ENCODE measurements at places on chromosomes 4 and X.

- DNase-seq, result no peak
Measured at GRCh38 chr4:6733358-6734164, 17.6 kb downstream of the BLOC1S4 start.

DNA sequence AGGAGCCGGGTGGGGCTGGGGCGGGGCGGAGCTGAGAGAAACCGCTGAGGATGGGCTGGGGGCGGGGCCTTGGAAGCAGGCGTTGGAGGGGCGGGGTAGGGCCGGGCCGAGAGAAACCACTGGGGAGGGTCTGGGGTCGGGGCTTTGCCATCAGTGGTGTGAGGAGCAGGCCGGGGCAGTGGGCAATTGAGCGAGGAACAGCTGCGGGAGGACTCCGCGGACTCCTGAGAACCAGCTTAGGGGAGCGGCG, 1.3 kb upstream of the EOLA2 start:
- no peak for DNase-seq

- no peak for DNase-seq
Measured at GRCh38 chr4:1370321-1371124, 23.5 kb downstream of the UVSSA start.

DNA sequence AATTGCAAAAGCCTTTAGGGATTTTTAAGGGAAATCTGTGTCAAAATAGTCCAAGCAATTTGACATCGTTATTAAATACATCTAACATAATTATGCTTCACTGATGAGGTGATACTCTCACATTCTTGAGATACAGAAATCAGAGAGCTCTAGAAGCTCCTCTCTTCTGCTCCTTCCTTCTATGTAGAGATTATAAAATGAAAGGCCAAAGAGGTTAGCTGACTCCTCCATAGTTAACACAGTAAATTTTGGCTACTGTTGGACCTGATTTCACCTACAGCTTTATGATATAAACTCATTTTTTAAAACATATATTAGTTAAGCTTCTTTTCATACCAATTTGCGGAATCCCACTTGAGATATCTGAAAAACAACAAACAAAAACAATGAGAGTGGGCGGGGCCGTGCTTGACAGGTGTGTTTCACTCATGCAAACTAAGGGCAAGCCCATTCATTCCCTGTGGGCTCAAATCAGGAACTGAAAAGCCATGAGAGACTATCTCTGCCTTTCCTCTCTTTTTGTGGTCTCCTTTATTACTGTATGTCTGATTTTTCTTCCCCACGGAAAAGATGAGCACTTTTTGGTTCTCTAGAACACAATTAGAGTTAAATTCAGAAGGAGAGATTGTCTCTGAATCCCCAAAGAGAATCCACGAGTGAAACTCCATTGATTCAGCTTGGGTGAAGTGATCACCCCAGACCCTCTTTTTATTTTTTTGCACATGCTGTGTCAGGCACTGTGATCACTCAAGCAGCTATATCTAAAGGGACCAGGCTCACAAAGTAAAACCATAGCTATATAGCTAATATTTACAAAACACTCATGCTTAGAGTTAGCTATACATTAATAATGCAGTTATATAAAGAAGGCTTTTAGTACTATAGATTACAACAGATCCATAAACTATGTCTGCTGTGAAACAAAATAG, 566.3 kb downstream of the IL15 start:
- DNase-seq, result no peak

DNA sequence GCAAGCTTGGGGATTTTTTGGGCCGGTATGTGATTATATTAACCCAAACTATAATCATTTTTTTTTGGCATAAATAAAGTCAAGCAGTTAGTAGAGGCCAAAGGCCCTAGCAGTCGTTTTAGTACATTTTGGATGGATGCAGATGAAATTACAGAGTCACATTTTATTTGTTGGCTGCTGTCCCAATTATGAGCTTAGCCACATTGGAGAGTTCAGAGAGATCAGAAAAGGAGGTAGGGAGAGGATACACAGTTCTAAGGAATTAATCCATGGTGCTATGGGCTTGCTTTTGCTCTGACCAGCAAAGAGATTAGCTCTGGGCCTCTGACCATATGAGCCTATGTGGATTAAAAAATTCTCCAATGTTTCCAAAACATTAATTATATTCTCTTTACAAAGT, 395.1 kb downstream of the RAPGEF2 start:
- no peak for DNase-seq

- DNase-seq, result no peak
Measured at GRCh38 chr4:54607067-54607466, 50.7 kb upstream of the KIT start.

DNA sequence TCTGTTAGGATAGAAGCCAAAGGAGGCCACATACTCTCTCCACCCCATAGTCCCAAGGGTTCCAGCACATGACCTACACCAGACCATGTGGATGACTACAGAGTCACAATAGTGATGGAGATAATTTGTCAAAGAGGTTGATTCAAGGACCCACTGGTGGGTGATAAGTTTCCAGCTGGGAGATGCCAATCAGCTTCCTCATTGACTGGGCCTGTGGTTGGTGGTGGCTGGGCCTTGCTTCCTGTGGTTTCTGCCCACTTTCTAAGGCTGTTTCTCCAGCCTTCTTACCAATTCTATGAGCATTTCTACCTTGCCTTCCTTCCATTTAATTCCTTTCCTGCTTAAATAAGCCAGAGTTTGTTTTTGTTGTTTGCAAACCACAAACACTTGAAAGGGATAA, 95.5 kb upstream of the CPEB2 start:
- no peak for DNase-seq

GRCh38 chr4:71711044-71711984, 72.6 kb downstream of the GC start:
- no peak for DNase-seq

GRCh38 chr4:111960241-111960667, 185.0 kb upstream of the FAM241A start:
- peak; percentile 4 for DNase-seq

- no peak for DNase-seq
Measured at GRCh38 chrX:2766906-2767305, 15.1 kb downstream of the XG start.

GRCh38 chr4:106704253-106704870, 331.8 kb downstream of the DKK2 start:
- DNase-seq, result no peak

- DNase-seq, result no peak
Measured at GRCh38 chrX:19513383-19513782, 1.9 kb downstream of the MAP3K15 start.

DNA sequence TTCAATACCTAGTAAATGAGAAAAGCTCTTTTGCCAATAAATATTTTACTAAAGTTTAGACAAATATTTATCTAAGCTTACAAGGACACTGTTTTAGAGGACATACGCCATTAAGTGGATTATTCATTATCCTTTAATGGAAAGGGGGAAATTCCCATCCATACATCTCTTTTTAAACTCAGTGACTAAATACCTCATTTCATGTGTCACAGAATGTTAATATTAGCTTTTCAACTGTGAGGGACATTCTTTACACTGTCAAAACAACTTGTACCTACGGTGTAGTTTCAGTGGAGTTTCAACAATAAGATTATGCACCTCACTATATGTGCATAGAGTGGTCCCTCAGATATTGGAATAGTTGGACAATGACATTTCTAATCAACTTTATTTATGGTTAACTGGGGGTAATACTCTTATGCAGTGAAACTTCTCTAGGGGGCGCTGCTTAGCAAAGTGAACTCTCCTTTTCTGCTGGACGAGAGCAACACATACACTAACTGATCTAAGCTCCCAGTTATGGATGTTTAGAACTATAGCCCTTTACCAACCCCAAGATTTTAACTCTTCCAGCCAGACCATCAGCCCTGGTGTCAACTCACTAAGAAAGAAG, 9.7 kb downstream of the HS6ST2 start:
- DNase-seq, result peak; percentile 22

DNA sequence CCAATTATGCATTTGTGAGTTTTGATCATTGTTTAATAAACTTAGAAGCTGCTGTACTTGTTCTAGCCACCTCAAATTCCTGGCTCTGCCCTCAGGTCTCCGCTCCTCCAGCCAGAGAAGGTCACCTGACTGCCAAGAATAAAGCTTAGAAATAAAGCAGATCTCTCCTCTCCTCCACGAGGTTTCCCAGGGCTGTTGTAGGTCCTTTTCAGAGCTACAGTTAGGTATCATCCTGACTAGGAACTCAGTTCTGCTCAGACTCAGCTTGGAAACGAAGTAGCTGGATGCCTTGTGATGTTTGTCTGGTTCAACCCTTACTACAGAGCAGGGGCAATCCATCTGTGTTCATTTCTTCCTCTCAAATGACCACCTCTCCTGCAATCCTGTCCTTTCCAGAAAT, 79.1 kb upstream of the RAPGEF2 start:
- DNase-seq, result no peak

DNA sequence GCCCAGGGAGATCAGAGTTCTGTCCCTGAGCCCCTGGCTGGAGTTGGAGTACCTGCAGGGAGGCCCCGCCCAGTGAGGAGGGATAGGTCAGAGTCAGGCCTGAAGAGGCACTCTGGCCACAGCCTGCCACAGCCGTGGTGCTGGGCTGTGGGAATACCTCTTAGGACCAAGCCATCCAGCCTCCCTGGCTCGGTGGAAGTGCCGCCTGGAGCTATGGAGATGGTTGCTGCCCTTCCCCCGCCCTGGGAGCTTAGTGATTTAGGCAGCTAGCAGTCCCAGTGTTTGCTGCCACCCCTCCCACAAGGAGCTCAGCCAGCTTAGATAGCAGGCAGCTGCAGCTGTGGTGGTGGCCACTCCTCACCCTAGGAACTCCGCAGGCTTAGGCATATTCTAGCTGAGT, 446.3 kb upstream of the GNPDA2 start:
- DNase-seq, result no peak

DNA sequence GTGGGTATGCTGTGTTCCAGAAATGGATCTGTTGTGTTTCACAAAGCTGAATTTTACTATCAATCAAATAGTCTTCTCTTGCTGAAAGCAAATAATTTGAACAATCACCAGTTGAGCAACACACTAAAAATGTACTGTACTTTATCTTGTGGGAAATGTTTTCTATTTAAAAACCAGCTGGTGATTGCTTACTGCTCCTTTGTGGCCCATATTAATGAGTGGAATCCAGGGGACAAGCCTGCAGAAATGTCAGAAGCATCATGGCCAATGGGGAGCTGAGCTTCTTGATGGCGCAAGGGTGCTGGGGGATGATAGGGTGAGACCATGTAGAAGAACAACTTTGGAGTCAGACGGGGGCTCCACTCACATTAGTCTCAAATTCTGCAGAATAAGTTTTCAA, 346.2 kb downstream of the ARHGAP10 start:
- DNase-seq, result no peak

- DNase-seq, result no peak
Measured at GRCh38 chr4:163110442-163110841, 56.2 kb downstream of the NAF1 start.

DNA sequence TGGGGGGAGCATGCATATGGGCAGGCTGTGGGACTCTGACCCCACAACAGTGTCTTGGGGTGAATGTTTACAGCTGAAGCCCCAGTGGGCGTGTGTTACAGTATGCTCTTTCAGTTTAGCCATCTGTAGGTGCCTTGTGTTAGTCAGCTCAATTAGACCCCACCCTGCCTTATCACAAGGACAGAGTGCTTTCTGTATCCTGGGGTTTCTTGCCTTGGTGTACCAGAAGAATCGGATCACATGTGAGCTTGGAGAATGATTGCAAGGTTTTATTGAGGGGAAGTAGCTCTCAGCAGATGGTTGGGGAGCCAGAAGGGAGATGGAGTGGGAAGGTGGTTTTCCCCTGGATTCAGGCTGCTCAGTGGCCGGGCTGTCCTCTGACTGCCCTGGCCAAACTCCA, 27.3 kb downstream of the SH3BGRL start:
- no peak for DNase-seq

DNA sequence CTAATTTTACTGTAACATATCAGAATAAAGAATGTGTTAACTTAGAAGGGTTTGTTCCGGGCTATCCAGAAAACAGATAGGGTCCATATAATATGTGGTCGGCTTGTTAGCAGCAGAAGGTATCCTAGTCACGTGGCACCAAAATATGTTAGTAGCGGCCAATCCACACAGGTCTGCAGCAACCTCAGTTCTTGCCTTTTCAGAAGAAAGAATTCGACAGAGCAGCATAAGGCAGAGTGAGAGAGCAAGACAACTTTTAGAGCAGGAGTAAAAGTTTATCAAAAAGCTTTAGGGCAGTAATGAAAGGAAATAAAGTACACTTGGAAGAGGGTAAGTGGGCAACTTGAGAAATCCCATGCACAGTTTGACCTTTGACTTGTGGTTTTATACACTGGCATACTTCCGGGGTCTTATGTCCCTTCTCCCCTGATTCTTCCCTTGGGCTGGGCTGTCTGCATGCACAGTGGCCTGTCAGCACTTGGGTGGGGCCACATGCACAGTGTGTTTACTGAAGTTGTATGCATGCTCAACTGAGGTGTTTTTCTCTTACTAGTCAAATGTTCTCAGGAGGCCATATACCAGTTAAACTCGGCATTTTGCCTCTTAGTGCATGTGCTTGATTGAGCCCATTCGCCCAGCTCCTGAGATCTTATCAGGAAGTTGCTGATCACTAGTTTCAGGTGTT, 37.0 kb upstream of the ABCG2 start:
- peak; percentile 16 for DNase-seq

DNA sequence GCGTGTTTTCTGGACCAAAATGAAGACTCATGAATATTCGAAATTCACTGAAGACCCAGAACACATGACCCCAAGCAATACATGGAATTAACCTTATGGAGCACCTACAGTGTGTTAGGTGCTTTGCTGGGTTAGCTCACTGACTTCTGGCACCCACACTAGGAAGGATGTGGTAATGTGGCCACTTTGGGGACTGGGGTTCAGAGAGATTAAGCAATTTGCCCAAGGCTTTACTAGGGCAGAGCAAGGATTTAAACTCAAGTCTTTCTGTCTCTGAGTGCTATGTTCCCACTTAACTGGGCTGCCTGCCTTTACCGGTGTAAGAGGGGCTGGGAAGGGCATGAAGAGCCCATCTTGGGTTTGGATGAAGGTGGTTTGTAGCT, 162.0 kb upstream of the ATP6AP2 start:
- DNase-seq, result no peak

DNA sequence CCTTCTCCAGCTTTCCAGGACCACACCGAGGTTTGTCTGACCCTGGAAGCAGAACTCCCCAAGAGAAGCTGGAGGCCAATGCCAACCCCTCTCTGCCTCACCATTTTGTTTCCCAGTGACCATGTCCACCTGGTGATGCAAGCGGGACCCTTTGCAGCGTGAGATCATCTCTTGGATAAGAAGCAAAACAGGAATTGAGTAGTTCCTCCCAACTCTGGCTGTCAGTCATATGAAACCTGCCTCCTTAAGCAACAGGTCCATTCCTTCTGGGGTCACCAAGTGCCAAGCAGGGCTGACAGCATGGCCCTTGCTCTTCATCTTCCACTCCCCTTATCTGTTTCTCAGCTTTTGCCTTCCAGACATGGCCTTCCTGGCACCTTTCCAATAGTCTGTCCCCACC, 41.3 kb upstream of the MTM1 start:
- DNase-seq, result no peak

DNA sequence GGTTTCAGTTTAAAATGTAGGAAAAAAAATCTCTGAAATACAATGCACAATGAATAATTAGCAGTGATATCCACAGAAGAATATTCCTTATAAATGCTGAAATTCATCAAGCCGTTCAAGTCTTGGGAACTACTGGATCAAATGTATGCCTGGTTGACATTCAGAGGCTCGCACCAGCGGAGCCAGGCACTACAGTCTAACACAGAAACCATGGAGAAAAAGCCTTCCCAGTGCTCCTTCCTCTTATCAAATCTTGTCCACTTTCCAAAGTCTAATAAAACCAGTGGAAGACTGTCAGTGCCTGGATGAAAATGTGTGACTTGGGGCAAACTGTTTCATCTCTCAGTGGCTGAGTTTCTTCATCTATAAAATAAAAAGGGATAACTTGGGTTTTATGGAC, 35.9 kb downstream of the CENPU start:
- no peak for DNase-seq

Data from Calu3 (cell line).